ENCODE measurements at places on chromosomes 1 and 21. TPM values are rescaled to one million over a fixed set of nuclear protein-coding genes. Genes with fewer than 3 reads are reported as not detected.

The AGMAT gene
- 1.1 TPM for total RNA-seq

The OR6K3 gene
- total RNA-seq = not detected

The KRTAP12-2 gene
- not detected for total RNA-seq

The ELK4 gene
- 78.7 TPM for total RNA-seq

The PDZK1 gene
- not detected for total RNA-seq

Data from endothelial cell of umbilical vein (primary cell).